ENCODE measurements at places on chromosomes 13 and 19.

- DNase-seq, result peak; percentile 45
Measured at GRCh38 chr19:54096617-54097106, 3.9 kb downstream of the OSCAR start.

DNA sequence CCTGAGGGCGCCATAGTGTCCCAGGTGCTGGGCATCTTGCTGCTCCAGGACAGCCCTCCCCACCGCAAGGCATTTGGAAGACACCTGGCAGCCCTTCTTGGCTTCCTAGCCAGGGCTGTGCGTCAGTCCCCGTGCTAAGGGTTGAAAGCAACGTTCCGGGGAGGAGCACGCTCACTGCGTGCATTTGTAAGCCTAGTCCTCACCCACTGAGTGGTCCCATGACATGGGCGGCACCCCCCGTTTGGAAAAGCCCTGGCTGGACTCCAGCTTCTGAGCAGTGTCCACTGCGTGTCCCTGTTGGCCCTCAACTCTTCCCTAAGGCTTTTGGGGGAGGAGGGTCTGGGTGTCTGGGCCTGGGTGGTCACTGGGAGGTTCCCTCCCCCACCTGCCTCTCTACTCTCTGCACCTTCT is 76.3 kb upstream of the GPR183 start:
- DNase-seq, result no peak

GRCh38 chr19:47257411-47258169 is 1.3 kb downstream of the CCDC9 start:
- no peak for DNase-seq

- peak; percentile 48 for DNase-seq
Measured at GRCh38 chr13:21069561-21070004, 8.2 kb upstream of the LATS2 start.

- DNase-seq, result no peak
Measured at GRCh38 chr13:38590230-38590629, 96.6 kb upstream of the FREM2 start.

DNA sequence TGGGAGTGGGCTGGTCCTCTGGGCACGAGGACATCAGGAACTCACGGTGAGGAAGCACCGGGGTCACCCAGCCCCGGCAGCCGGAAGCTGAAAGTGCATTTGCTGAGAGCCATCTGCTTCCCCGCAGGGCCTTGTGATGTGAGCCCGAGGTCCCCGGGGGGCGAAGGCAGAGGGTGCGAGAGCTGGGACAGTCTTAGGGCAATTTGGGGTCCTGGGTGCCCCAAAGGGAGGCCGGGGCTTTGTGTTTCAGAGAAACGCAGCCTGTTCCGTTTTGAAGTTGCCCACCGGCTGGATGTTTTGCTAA is 4.8 kb downstream of the F2RL3 start:
- no peak for DNase-seq

DNA sequence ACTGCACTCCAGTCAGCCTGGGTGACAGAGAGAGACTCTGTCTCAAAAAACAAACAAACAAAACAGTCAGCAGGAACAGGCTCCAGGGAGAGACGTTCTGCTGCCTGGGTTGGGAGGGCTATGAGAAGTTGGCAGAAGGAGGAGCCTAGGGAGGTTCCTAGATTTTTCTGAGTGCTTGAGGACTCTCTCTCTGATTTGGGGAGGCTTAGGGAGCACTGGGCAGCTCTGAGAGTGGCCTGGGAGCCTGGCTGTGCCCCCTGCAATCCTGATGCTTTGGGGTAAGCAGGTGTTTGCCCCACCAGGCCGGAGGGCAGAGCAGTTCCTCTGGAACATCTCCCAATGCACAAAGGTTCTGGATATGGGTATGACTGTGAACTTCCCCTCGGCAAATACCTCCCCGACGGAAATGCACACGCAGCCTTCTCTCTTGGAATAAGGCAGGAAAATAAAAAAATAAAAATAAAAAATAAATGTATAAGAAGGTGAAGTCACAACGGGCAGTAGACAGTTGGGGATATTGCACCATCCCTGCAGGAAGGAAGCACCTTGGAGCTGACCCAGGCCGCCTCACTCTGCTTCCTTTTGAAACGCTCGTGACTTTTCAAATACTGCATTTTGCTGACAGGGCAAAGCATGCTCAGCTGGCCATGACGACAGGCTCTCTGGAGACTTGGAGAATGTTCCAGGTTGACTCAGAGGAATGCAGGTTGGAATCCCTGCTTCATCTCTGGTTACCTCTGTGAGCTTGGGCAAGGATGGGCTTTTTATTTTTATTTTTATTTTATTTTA is 26.5 kb upstream of the HOMER3 start:
- peak; percentile 35 for DNase-seq

DNA sequence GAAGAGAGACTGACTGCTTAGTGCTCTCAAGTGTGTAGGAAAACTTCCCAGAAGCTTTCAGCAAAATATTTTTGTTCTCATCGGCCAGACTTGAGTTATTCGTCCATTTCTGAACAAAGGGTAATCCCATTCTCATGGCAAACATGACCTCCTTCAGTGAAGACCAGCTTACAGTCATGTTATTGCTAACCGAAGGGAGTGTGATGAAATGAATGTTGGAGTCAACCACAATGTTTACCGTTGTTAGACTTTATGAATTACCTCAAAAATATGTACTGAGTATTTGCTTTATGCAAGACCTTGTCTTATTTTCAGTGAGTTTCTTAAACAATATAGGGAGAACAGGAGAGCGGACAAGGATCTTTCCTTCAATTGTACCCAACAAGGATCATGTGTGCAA is 228.6 kb downstream of the LMO7 start:
- no peak for DNase-seq

DNA sequence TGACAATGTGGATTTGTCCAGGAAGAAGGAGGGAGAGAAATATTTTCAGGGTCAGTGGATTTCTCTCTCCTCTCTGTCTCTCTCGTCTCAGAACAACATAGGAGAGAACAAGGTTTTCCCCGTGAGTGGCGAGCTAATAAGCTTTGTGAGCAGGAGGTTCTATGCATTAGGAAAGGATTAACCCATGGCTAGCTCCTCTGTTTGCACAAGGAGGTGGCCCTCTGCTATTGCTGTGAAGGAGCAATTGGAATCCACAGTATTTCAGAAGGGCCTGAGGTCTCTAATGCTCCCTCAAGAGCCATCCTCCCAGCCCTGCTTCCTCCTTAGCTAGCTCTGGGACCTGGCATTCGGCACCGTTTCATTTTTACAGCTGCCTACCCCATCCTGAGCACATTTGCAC is 288.9 kb upstream of the MAB21L1 start:
- DNase-seq, result no peak

- DNase-seq, result no peak
Measured at GRCh38 chr19:35223862-35224505, 4.6 kb downstream of the FAM187B start.

GRCh38 chr19:30781519-30781918 is 409.3 kb downstream of the ZNF536 start:
- no peak for DNase-seq

GRCh38 chr13:48828962-48829411 is 146.7 kb upstream of the FNDC3A start:
- DNase-seq, result peak; percentile 30

- no peak for DNase-seq
Measured at GRCh38 chr13:114341003-114341777, 26.9 kb downstream of the CHAMP1 start.

GRCh38 chr13:35518337-35518946 is 42.0 kb upstream of the MAB21L1 start:
- DNase-seq, result no peak

- no peak for DNase-seq
Measured at GRCh38 chr13:79011179-79011578, 352.2 kb upstream of the OBI1 start.

DNA sequence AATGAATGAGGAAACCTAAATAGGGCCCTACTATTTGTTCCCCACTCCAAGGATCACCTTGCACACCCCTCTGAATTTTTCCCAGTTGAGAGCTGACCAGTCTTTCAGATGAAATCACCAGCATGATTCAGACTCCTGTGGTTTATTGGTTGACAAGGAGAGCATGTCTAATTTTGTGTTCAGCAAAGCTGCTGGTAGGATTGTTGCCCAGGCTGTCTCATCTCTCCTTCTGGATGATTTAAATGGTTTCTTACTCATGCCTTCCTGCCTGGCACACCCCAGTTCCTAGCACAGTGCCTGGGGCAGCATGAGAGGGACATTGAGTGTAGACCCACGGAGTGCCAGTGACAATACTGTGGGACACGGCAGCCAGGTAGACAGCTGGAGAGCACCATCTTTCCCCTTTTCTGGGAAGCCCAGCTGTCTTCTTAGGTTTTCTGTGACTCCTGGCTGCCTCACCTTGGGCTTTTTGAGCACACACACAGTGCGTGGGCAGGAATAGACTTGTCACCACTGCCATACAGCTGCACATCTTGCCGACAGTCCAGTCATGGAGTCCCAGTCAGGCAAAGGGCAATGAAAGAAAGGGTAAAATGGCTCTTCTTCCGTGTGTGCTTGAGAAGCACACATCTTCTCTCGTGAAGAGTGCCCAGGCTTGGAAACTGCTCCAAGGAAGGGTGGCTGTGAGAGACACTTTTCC is 12.3 kb downstream of the FGF9 start:
- DNase-seq, result peak; percentile 60

GRCh38 chr13:86085890-86086289 is 286.7 kb upstream of the SLITRK6 start:
- DNase-seq, result no peak

- DNase-seq, result peak; percentile 23
Measured at GRCh38 chr13:42996584-42996983, 4.5 kb upstream of the EPSTI1 start.

- no peak for DNase-seq
Measured at GRCh38 chr19:2270157-2270422, 11.9 kb downstream of the PEAK3 start.

GRCh38 chr13:62643799-62644524 is 1228.3 kb upstream of the PCDH20 start:
- no peak for DNase-seq

GRCh38 chr13:48592688-48593049 is 59.8 kb upstream of the RCBTB2 start:
- DNase-seq, result no peak

- no peak for DNase-seq
Measured at GRCh38 chr19:46181388-46181779, 33.3 kb downstream of the IGFL2 start.
